ENCODE measurements at places on chromosomes 2 and 18. TPM values are rescaled to one million over a fixed set of nuclear protein-coding genes. Genes with fewer than 3 reads are reported as not detected.

Gene RESP18
- total RNA-seq, result not detected

DNA sequence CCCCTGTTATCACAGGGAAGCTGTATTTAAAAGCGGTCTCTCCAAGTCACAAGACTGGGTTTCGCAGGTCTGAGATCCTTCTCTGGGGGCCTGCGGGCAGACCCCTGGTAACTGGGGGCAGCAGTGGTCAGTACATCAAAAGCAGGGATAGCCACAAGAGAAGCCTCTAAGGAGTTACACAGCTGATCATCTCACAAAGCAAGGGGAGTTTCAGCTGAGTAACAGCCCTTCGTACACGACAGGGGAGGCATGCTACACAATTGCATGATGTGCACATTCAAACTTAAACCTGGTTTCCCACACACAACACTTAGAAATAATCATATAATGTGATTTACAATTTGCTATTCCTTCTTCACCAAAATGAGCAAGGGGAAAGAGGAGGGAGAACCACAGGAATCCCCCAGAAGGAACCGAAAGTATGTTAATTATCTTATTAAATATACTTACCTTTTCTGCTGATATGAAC lies 87.5 kb downstream of the TMEM131 start:
- peaks cover 21% of the 10 kb centered on the region for H3K4me1 ChIP-seq
- H3K4me3 ChIP-seq, result no peak overlapping the region
- H3K27ac ChIP-seq, result no peak overlapping the region
- peaks cover 46% of the 10 kb centered on the region for H3K36me3 ChIP-seq
- no peak for DNase-seq

DNA sequence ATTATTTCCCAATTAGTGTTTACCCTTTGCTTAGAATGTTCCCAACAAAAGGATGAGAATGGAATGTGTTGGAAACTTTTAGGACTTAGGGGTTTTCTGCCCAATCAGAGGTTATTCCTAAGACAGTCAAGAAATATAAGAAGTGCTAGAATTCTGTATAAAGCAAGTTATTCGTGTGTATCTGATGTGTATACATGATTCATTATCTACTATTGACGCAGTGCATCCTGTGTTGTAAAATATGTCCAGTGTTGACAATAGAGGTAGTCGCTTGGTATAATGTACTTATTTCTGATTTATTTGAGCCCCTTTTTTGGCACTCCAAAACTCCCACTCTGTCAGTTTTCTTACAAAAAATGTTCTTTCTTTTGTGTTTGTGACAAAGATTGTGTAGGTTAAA lies 881 bp downstream of the PIKFYVE start:
- no peaks in the 10 kb centered on the region for H3K27me3 ChIP-seq
- peak overlapping the region; percentile 87 for H3K4me3 ChIP-seq
- peaks cover 29% of the 10 kb centered on the region for H3K4me1 ChIP-seq
- H3K36me3 ChIP-seq, result peaks cover 8% of the 10 kb centered on the region

DNA sequence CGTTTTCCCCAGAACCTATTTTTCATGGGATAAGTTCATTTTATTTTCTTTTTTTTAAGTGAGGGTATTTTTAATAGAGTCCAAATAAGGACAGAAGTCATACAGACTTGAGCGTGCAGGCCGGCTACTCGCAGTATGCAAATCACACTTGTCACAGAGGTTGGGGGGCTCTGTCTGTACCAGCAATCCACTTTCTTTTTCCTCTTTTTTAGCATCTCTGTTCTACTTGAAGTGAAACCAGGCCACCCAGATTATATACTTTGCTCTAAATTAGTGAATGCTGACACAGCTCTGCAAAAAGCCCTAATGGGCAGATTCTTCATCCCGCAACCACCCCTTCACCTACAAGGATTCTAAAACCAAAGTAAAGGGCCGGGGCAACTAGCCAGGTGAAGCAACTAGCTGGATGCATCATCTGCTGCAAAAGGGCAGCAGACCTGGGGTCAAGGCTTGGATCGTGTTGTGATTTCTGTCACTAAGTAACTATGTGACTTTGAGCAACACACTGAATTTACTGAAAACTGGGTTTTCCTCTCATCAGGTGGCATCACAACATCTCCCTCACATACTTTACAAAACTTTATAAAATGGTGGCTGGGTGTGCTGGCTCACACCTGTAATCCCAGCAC lies 18.4 kb downstream of the KDSR start:
- DNase-seq, result no peak
- H3K4me1 ChIP-seq, result no peaks in the 10 kb centered on the region
- no peak overlapping the region for H3K27ac ChIP-seq

DNA sequence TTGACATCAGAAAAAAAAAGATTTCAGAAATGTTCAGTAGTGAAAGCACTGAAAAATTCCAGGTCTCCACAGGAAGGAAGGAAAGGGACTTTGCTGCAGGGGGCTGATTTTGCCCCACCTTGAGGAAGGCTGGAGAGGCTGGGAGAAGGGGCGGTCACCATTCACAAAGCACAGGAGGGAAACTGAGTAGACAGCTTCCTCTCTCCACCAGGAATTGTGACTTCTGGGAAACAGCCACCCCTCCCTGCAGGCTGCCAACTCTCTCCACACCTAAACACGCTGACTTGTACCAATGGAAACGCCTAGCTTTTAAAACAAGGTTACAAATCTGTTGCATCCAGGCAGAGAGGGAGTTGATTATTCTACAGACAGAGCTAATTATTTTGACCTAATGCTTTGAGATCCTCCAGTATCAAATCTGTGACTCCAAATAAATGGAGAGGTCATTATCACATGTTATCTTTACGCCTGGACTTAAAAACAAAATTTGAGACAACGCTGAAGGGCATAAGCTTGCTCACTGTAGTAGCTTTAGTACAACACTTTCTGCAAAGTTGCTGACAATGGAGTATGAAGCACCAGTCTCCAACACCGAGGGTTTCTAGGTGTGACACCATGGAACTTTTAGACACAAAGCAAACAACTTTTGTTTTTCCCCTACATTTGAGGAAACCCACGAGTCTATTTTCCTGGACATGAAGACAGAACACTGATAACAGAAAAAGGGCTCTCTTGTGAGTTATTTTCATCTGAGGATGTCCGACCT lies 42.7 kb downstream of the EPHA4 start:
- no peaks in the 10 kb centered on the region for H3K4me1 ChIP-seq
- H3K27ac ChIP-seq, result peak overlapping the region; percentile 0
- no peak overlapping the region for H3K4me3 ChIP-seq
- DNase-seq, result no peak

GRCh38 chr2:97995026-97995733 lies 568 bp downstream of the TMEM131 start:
- H3K36me3 ChIP-seq, result peaks cover 1% of the 10 kb centered on the region
- no peaks in the 10 kb centered on the region for H3K27me3 ChIP-seq
- peaks cover 33% of the 10 kb centered on the region for H3K4me1 ChIP-seq
- DNase-seq, result peak; percentile 69
- peak overlapping the region; percentile 95 for H3K27ac ChIP-seq

- no peak overlapping the region for H3K27ac ChIP-seq
- no peak overlapping the region for H3K4me3 ChIP-seq
- H3K4me1 ChIP-seq, result no peaks in the 10 kb centered on the region
These were observed 26.2 kb downstream of the CYP27C1 start for GRCh38 chr2:127193967-127194280.
